ENCODE measurements at places on chromosomes 1 and 21.

- DNase-seq: no peak
Measured at GRCh38 chr1:38778051-38778450, 81.5 kb downstream of the RRAGC start.

- DNase-seq: no peak
Measured at GRCh38 chr1:234586304-234586703, 23.7 kb downstream of the IRF2BP2 start.

DNA sequence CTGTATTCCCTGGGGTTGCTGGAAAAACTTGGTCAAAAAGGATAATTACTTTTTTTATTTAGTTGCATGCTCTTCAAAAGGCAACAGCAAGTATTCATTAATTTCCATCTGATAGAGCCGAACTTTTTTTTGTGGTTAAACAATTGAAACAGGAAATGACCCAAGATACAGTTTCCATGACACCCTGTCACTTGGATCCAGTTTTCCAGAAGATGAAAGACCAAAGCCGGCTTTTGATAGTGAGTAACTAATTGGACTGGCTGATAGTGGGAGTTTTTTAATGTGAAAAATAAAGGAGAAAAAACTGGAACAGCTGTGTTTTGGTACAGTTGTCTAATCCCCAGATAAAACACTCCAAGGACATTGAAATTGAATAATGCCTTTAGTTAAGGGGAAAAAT is 33.0 kb downstream of the CACHD1 start:
- no peak for DNase-seq

- no peak for DNase-seq
Measured at GRCh38 chr1:167312871-167313270, 92.2 kb downstream of the POU2F1 start.

DNA sequence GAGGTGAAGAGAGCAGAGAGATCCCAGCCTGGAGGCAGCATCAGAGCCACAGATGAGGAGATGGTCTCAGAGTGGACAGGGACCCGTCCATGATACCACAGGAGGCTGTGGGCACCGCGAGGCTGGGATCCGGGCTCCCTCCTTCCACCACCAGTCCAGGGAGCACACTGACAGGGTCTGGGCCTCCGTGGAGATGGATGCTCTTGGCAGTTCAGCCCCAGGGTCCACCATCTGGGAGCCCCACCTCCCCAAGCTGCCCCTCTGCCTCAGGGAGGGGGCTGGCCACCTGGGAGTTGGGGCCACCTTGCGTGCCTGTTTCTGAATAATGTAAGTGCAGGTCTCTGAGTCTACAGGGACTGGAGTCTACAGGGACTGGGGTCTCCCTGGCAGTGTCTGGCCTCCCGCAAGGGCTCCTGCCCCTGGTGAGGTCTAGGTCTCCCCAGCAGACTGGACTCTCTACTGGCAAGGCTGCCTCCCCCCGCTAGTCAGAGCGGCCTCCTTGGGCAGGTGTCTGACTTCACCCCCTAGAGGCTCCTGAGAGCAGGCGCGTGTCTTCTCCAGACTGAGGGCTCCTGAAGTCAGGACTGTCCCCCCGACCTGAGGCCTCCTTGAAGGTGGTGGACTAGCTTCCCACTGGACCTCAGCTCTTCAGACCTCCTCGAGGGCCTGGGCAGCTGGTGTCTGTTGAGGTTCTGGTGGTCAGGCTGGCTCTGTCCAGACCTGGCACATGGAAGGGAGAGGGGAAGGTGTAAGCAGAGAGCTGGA is 218.5 kb downstream of the PTPRU start:
- DNase-seq: no peak

DNA sequence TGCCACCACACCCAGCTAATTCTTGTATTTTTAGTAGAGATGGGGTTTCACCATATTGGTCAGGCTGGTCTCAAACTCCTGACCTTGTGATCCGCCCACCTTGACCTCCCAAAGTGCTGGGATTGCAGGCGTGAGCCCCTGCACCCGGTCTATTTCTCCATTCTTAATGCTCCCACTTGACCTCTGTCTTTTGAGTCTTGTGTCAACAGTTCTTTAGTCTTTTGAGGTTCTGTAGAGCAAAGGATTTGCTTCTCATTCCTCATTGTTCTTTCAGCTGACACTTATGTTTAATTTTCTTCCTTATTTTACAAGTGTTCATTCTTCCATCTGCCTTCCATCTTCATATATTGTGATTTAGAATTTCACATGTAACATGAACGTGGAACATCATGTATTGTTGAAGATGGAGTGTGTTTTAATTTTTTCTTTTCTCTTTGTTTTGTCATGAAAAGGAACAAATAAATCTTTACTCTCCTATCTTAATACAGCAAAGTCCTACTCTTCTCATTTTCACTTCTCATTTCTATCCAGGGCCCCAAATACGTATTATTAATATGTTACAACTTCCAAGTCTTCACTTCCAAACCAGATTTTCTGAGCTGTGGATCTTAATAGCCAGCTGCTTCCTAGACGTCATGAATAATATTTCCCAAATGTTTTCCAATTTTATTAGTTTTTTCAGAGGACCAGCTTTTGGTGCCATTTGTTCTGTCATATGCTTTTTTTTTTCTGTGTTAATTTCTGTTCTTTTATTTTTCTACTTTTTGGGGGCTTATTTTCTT is 16.9 kb downstream of the MTF2 start:
- no peak for DNase-seq

DNA sequence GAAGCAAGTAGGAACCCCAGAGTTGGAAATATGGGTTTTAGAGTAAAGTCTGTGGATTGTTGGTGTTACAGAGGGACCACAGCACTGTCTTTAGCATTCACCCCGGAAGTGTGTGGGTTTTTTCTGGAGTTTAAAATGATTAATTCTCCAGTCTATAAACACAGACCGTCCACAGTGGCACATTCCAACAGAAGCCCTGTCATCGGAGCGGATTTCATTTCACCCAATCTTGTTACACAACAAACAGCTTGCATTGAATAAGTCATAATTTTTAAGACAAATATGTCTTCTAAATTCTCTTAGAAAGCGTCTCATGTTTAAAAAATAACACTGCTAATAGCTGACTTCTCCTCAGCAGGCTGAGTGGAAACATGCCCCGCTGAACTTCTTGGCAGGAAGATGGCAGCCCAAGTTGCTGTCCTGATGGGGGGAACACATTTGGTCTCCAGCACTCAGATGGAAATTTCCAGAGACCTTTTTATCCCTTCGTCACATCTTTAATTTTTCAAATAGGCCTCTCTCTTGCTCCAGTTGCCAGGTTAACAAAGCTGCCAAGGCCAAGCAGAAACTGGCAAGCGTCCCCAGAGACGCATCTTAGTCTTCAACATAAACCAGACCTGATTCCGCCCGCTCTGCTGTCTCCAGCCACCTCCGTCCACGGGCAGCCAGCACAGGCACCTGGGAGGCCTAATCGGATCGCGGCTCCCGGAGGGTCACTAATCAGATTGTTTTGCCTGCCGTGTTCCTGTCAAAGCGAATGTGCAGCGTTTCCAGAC is 28.8 kb upstream of the SLC19A1 start:
- DNase-seq: no peak

GRCh38 chr1:36857754-36858153 is 176.6 kb downstream of the GRIK3 start:
- no peak for DNase-seq

- no peak for DNase-seq
Measured at GRCh38 chr1:114517348-114517747, 6.3 kb upstream of the TRIM33 start.

GRCh38 chr1:26358411-26359384 is 4.8 kb upstream of the CRYBG2 start:
- DNase-seq: no peak

DNA sequence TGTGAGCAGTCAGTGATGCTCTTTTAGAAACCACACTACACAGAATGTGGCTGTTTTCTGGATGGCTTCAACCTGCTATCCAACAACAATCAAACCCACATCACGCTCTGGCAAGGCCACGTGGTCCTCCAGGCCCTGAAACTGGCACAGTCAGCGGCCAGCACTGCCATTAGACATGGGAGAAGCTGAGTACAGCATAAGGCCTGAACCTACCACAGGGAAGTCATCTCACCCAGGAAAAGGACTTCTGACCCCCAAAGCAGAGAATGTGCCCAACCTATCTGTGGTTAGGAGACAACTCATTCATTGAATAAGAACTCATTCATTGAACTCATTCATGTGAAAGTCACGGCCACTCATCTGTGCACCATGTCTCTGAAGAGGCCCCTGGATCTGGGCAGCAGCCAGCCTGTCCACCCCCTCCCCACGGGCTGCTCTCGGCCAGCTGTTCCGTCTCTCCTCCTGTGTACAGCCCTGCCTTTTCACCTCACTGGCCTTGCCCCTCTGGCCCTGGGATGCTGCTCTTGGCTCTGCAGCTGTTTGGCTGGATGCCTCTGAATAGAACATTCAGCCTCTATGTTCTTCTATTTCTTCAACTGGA is 41.1 kb downstream of the C1orf198 start:
- DNase-seq: peak; percentile 75

DNA sequence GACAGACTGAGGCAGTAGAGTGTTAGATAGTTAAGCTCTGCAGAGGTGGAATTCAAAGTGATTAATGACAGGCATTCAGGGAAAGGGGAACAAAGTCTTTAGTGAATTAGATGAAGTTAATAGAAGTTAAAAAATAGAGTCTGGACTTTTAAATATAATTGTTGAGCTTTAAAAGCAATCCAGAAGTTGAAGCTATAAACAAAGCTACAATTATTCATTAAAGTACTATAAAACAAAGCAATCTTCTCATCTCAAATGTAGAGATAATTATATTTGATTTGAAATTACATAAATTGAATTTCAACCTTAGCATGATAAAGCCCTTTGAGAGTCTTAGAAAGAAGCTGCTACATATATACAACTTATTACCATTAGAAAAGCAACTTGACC is 710.6 kb downstream of the MRPL39 start:
- DNase-seq: no peak

- DNase-seq: no peak
Measured at GRCh38 chr21:33901412-33902288, 14.0 kb downstream of the ATP5PO start.

DNA sequence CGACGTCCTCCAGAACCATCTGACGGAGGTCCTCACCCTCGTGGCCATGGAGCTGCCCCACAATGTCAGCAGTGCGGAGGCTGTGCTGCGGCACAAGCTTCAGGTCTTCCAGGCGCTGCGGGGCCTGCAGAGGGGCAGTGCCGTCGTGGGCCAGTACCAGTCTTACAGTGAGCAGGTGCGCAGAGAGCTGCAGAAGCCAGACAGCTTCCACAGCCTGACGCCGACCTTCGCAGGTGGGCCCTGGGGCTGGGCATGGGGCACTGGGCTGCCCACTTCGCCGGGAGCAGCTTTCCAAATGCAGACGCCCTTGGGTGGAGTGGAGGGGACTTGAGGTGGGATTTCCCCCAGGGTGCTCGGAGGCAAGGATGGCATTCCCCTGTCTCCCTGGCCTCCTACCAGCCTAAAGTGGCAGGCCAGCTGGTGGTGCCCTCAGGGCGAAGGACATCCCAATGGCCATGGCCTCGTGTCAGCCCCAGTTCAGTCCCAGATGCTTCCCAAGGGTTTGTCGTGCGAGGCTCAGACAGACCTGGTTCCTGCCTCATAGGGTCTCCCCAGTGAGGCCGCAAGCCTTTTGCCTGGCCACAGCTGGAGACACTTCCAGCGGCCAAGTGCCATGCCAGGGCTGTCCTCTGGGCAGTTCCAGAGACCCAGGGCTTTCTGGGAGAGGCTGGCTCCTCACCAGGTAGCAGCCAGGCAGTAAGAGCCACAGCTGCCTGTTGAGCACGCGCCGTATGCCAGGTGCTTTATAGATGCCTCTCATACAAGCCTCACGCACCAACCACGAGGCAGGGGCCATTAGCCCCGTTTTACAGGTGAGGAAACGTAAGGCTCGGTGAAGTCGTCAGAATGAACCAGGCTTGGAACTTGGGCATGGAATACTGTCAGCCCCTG is 27.8 kb downstream of the H6PD start:
- DNase-seq: no peak

GRCh38 chr1:163824006-163824405 is 502.3 kb downstream of the NUF2 start:
- DNase-seq: no peak

DNA sequence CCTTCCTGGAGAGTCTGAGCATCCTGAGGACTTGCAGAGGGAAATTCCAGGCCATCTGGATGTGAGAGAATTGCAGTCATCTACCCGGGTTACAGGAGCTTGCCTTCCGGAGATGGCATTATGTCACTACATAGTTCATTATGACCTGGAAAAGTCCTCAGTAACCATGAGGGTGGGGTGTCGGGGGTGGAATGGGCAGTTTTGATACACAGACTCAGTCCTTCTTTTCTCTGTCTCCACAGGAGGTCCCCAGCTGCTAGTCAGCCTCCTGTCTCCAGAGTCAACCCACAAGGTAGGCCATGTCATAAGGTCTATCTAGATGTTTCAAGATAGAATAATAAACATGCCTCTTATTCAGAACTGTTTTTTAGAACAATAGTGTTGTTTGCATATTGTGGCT is 268.2 kb upstream of the SGIP1 start:
- no peak for DNase-seq

- no peak for DNase-seq
Measured at GRCh38 chr1:26357121-26357602, 3.2 kb upstream of the CRYBG2 start.

DNA sequence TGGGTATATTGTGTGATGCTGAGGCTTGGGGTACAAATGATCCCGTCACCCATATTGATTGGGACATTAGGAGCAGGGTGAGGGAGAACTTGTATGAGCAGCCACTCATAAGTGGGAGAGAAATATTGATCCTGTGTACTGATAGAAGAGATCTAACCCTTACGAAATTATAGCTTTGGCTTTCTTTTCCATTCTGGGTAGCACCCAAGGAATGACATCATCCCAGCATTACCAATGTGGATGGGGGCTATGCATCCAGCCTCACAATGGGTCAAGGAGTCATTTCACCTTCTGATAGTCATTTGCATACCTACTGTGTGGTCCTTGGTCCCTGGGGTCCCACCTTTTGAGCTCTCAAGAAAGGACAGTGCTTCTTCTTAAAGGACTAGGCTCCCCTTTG is 1.9 kb upstream of the NAV1 start:
- DNase-seq: no peak

DNA sequence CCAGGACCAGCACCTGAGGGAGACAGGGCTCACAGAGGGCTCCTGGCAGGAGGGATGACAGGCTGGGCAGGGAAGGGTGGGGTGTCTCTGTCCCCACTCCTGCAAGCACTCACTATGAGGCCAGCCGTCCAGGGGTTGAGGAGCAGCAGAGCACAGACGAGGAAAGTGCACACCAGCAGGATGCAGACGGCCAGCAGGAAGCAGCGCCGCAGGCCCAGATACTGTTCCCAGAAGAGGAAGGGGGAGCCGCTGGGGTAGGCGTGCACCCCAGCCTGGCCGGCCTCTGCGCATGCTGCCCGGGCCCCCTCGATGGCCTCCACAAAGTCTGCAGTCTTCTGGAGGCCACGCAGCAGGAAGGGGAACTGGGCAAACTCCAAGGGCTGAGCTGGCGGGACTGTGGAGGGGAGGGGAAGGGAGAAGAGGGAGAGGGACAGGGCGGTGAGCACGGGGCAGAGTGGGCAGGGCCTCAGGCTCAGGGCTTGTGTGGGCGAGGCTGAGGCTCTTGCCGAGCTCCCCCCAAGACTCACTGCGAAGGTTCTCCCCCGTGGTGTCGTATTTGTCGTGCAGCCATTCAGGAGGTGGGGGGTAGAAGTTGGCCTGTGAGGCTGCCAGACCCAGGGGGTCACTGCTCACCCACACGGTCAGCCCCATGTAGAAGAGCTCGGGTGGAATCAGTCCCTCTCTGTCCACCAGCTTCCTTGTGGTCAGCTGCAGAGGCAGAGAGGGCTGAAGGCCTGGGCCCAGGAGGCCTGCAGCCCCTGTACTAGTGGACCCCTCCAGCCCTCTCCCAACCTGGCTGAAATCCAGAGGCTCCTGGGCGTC is 16.5 kb downstream of the PTCH2 start:
- peak; percentile 29 for DNase-seq

GRCh38 chr1:1282998-1283397 is 2.8 kb downstream of the SCNN1D start:
- no peak for DNase-seq

Measured in hippocampal formation (tissue), 2 donors.